ENCODE measurements at places on chromosomes 4 and X.

- H3K4me1 ChIP-seq, result peaks cover 3% of the 10 kb centered on the region
- H3K36me3 ChIP-seq, result peaks cover 28% of the 10 kb centered on the region
- no peak overlapping the region for H3K4me3 ChIP-seq
- H3K27ac ChIP-seq, result no peak overlapping the region
- DNase-seq, result no peak
- H3K27me3 ChIP-seq, result no peaks in the 10 kb centered on the region
These were observed 39.5 kb downstream of the USP46 start for GRCh38 chr4:52619591-52619931.

- no peaks in the 10 kb centered on the region for H3K27me3 ChIP-seq
- H3K4me3 ChIP-seq, result no peak overlapping the region
- no peaks in the 10 kb centered on the region for H3K4me1 ChIP-seq
- DNase-seq, result no peak
- no peaks in the 10 kb centered on the region for H3K36me3 ChIP-seq
These were observed 15.0 kb upstream of the HPGDS start for GRCh38 chr4:94357624-94358023.

- no peak overlapping the region for H3K4me3 ChIP-seq
- DNase-seq, result peak; percentile 7
- H3K36me3 ChIP-seq, result no peaks in the 10 kb centered on the region
- no peak overlapping the region for H3K27ac ChIP-seq
- peaks cover 10% of the 10 kb centered on the region for H3K27me3 ChIP-seq
These were observed 271.9 kb upstream of the GATB start for GRCh38 chr4:152032722-152033131.

DNA sequence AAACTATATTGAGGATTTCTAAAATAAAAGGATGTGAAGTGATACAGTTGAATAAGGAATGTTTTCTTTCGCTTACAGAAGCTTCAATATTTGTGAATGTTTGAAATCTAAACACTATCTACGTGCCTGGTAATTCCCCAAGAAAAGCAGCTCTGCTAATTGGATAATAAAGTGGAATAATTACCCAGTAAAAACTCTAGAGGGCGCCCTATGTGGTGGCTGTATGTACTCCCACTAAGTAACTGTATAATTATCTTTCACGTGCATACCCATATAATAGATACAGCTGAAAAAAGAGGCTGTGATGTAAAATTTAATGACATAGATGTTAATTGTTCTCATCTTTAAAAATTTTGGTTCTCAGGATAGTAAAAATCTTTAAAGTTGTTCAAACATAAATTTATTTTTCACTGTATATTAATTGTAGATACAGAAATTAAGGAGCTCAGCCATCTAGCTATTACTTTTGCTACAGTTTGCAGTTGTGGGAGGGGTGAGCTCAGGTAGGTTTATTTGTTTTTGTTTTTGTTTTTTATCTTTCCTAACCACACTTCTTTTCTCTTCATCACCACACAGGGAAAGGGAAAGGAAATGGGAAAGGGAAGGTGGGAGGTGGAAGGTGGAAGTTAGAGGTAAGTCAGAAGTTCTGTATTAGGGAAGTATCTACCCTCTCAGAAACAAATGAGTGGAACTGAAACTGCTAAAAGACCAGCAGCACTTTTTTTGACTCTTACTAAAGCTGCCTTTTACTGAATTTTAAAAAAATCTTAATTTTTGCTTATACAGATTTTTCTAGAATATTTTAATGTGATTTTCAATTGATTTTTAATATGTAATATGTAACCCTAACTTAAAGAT, 151.7 kb upstream of the RPS6KA6 start:
- no peak overlapping the region for H3K4me3 ChIP-seq
- no peak overlapping the region for H3K27ac ChIP-seq
- no peaks in the 10 kb centered on the region for H3K4me1 ChIP-seq

DNA sequence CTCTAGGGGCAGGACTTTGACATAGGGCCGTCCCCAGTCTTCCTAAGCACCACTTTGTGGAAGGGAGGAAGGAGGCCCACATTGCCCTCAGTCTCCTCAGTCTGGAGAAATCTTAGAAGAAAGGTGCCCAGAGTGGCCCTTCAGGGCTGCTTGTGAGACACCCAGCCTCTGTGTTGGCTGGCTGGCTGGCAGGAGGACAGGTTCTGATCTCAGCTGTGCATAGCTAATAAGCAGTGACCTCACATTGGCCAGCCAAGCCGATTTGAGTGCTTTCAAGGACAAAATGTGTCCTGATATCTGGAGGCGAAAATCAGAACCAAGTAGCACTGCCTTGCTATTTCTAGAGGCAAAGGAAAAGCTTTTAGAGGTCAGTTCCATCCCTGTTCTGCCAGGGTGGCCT, 211.5 kb downstream of the BCOR start:
- no peak for DNase-seq
- H3K27me3 ChIP-seq, result no peaks in the 10 kb centered on the region
- no peak overlapping the region for H3K4me3 ChIP-seq
- no peaks in the 10 kb centered on the region for H3K36me3 ChIP-seq

- no peak overlapping the region for H3K4me3 ChIP-seq
- no peaks in the 10 kb centered on the region for H3K36me3 ChIP-seq
- peak; percentile 49 for DNase-seq
These were observed 26.4 kb downstream of the MAGEE1 start for GRCh38 chrX:76453737-76454406.
